Naive thymus-derived CD4-positive, alpha-beta T cell (primary cell): ENCODE measurements at places on chromosomes 16 and 17. TPM values are rescaled to one million over a fixed set of nuclear protein-coding genes. Genes with fewer than 3 reads are reported as not detected.

DNA sequence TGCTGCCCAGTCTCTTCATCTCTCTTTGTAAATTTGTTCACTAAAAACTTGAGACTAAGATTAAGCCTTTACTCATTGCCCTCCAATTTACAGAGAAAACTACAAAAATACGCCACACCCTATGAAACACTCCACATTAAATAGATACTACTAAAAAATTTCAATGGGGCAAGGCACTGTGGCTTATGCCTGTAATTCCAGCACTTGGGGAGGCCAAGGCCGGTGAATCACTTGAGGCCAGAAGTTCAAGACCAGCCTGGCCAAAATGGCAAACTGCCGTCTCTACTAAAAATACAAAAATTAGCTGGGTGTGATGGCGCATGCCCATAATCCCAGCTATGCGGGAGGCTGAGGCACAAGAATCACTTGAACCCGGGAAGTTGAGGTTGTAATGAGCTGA lies 3.8 kb downstream of the UBE2O start:
- no peak for DNase-seq

GRCh38 chr17:76679239-76679638 lies 31.5 kb downstream of the MXRA7 start:
- no peak for DNase-seq

DNA sequence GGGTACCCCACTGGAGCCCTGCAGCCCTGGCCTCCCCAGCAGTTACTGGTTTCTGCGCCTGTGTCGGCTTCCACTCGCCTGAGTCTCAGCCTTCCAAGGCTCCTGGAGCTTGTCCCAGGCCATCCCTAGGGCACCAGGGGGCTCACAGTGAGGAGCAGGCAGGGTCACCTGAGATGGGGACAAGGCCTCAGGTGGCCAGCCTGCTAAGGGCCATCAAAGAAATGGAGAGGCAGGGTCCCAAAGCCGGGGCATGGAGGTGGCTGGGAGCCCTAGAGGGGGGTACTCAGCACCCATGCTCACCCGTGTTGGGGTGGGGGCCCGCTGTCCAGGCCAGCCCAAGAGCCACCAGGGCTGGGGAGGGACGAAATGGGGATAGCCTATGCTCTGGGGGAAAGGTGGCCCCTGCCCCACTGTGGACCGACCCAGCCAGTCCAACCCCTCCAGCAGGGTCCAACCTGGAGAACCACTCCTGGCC lies 1.3 kb downstream of the FASN start:
- no peak for DNase-seq

DNA sequence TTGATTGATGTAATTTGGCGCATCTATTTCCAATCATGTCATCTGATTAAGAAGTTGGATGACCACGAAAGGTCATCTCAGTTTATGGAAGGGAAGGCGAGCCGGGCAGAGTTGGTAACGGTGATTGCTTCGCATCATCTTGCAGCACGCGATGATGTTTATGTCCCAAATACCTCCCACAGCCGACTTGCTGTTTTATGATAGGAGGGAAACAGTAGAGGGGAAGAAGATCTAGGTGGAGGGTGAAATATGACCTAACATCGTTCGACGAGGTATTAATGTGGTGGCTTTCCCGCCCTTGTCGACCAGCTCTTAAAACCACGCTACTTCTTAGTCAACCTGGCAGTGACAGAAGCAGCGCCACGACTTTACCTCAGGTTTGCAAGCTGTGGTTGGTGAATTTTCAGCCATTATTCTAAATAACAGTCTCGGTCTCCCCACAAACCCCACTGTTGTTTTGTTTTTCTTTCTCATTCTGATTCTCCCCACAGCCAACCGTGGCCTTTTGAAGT lies 805 bp upstream of the TANC2 start:
- no peak for DNase-seq

GRCh38 chr16:26491101-26491670 lies 575.5 kb upstream of the C16orf82 start:
- no peak for DNase-seq

GRCh38 chr16:79381603-79382042 lies 218.9 kb downstream of the MAF start:
- no peak for DNase-seq

- DNase-seq = no peak
Measured at GRCh38 chr16:66574531-66574930, 4.7 kb upstream of the CMTM2 start.

DNA sequence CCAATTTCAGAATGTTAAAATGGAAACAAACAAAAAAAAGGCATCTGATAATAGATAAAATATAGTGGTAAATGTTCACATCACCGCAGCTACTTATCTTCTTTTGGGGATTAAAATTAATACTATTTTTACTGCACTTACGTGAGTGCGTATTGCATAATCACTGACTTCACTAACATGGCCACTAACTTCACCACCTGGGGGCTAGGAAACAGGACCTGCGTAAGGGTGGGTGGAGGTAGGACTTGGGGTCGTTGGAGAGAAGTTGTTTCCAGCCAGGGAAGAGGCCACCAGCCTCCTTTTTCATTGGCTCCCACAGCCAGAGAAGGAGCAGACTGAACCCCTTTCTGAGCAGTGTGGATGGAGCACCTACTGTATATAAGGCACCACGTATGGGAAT lies 166.4 kb downstream of the SALL1 start:
- DNase-seq = no peak

CAMKK1 gene
- 3.2 TPM for polyA plus RNA-seq

IRX3 gene
- polyA plus RNA-seq = not detected

MMP28 gene
- polyA plus RNA-seq = 19.7 TPM
